ENCODE measurements at places on chromosomes 11 and 22. TPM values are rescaled to one million over a fixed set of nuclear protein-coding genes. Genes with fewer than 3 reads are reported as not detected.

DNA sequence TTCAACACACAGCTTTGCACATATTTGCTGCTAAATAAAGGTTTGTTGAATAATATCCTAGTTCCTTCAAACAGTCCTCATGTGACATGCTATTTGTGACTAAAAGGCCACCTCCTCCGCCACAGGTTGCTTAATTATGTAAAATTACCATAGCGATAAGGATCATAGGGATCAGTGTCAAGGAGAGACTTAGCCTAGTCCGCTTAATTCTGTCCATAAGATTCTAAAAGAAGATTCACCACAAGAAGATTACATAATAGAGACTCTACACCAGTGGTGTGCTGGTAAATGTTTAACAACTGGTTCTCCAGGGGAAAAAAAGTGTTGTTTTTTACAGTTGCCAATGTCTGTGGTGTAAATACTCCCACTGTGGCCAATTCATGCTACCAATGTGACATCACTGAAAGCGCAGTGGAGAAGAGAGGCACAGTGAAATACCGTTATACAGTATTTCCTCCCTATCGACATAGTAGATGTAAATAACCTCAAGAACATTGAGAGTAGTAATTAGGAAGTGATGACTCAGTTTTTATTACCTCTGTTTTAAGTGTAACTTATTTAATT is 4.2 kb upstream of the CHRDL2 start:
- H3K27ac ChIP-seq, result no peak overlapping the region
- no peak for DNase-seq
- peaks cover 3% of the 10 kb centered on the region for H3K4me1 ChIP-seq
- H3K4me3 ChIP-seq, result no peak overlapping the region

GRCh38 chr11:125241104-125241503 is 76.6 kb downstream of the PKNOX2 start:
- H3K4me3 ChIP-seq, result no peak overlapping the region
- H3K4me1 ChIP-seq, result no peaks in the 10 kb centered on the region
- no peak for DNase-seq
- H3K27me3 ChIP-seq, result no peaks in the 10 kb centered on the region
- H3K27ac ChIP-seq, result no peak overlapping the region

The OR52E6 gene
- polyA plus RNA-seq, result not detected

GRCh38 chr22:33049119-33049729 is 9.0 kb downstream of the SYN3 start:
- H3K27me3 ChIP-seq, result peaks cover under 1% of the 10 kb centered on the region
- no peaks in the 10 kb centered on the region for H3K36me3 ChIP-seq
- peak; percentile 83 for DNase-seq
- no peak overlapping the region for H3K4me3 ChIP-seq

- no peak overlapping the region for H3K27ac ChIP-seq
- no peaks in the 10 kb centered on the region for H3K36me3 ChIP-seq
- H3K4me1 ChIP-seq, result no peaks in the 10 kb centered on the region
- no peak for DNase-seq
- H3K27me3 ChIP-seq, result no peaks in the 10 kb centered on the region
These were observed 21.2 kb downstream of the ARL14EP start for GRCh38 chr11:30344085-30344484.

DNA sequence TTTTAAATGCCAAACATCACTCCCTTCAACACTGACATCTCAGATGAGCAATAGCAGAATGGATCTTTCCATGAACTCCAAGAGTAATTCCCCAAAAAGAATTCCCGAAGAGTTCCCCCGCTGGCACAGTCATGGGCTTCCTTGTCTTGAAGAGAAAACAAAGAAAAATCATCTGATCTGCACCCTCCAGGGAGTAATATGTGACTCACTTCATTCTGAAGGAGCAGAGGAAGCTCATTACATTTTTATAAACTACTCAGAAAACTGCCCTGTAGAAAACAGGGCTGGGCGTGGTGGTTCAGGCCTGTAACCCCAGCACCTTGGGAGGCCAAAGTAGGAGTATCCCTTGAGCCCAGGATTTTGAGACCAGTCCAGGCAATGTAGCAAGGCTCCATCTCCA is 35.7 kb downstream of the CELSR1 start:
- H3K4me3 ChIP-seq, result no peak overlapping the region
- no peaks in the 10 kb centered on the region for H3K27me3 ChIP-seq
- H3K4me1 ChIP-seq, result peaks cover 5% of the 10 kb centered on the region
- H3K27ac ChIP-seq, result no peak overlapping the region
- H3K36me3 ChIP-seq, result no peaks in the 10 kb centered on the region
- no peak for DNase-seq

DNA sequence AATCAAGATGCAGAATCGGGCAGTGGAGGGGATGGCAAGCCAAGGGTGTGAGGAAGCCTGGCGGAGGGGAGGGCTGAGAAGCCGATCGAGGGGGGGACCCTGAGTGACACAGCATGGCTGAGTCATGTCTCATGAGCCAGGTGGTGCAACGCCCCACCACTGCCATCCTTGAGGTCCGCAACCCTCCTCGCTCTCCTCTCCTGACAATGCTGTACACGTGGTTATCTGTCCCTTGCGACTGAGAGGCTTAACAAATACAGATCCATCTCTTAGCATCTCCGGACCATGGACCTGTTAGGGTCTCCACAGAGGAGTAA is 14.2 kb downstream of the SLC22A12 start:
- no peak for DNase-seq
- H3K36me3 ChIP-seq, result no peaks in the 10 kb centered on the region
- H3K27ac ChIP-seq, result no peak overlapping the region

GRCh38 chr11:101030692-101031091 is 98.9 kb downstream of the PGR start:
- no peak overlapping the region for H3K27ac ChIP-seq
- no peak for DNase-seq
- no peaks in the 10 kb centered on the region for H3K4me1 ChIP-seq
- H3K36me3 ChIP-seq, result no peaks in the 10 kb centered on the region

The KCNQ1 gene
- 49.4 TPM for polyA plus RNA-seq

- no peaks in the 10 kb centered on the region for H3K27me3 ChIP-seq
- peaks cover 50% of the 10 kb centered on the region for H3K4me1 ChIP-seq
- H3K36me3 ChIP-seq, result no peaks in the 10 kb centered on the region
- no peak overlapping the region for H3K4me3 ChIP-seq
- H3K27ac ChIP-seq, result peak overlapping the region; percentile 67
These were observed 49.4 kb downstream of the TEAD1 start for GRCh38 chr11:12723421-12724300.

DNA sequence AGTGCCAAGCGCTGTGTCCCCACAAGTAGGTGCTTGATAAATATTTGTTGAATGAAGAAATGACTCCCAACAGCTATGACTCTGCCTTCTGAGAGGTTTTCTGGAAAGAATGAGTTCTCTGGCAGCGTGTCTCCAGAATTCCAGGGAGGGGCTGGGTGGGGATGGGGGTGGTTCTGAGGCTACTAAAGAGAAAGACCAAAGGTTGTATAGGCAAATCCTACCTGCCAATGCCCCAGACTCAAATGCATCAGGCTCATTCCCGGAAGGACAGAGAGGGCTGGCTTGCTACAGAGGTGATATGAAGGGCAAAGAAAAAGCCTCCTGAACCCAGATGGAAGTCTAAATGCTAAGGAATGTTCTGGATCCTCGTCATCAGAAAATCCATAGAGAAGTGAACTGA is 1.9 kb downstream of the DUSP18 start:
- H3K27ac ChIP-seq, result no peak overlapping the region
- no peak overlapping the region for H3K4me3 ChIP-seq
- H3K4me1 ChIP-seq, result no peaks in the 10 kb centered on the region
- DNase-seq, result no peak
